ENCODE measurements at places on chromosomes 1 and 21. TPM values are rescaled to one million over a fixed set of nuclear protein-coding genes. Genes with fewer than 3 reads are reported as not detected.
A peak's percentile ranks its signal among the peaks of the same experiment; 100 is the strongest.

GRCh38 chr1:213820362-213821149, 167.2 kb upstream of the PROX1 start:
- DNase-seq: no peak

RIMS3 gene
- polyA plus RNA-seq: 0.11 TPM

DNA sequence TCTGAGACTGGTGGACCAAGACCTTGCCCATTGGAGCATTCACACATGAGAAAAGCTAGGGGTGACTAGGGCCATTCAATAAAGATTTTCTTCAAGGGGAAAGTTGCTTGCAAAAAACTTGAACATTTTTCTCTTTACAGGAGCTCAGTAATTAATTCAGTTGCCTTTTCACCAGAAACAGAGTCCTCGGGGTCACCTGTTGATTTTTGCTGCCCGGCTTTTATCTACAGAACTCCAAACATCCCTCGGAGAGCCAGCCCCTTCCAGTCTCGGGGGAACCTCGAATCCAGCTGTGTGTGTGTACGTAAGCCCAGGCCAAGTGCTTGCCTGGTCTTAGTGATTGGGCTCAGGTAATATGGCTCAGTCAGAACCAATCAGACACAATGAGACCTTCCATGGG, 47.5 kb downstream of the PCNX2 start:
- no peak for DNase-seq

DNA sequence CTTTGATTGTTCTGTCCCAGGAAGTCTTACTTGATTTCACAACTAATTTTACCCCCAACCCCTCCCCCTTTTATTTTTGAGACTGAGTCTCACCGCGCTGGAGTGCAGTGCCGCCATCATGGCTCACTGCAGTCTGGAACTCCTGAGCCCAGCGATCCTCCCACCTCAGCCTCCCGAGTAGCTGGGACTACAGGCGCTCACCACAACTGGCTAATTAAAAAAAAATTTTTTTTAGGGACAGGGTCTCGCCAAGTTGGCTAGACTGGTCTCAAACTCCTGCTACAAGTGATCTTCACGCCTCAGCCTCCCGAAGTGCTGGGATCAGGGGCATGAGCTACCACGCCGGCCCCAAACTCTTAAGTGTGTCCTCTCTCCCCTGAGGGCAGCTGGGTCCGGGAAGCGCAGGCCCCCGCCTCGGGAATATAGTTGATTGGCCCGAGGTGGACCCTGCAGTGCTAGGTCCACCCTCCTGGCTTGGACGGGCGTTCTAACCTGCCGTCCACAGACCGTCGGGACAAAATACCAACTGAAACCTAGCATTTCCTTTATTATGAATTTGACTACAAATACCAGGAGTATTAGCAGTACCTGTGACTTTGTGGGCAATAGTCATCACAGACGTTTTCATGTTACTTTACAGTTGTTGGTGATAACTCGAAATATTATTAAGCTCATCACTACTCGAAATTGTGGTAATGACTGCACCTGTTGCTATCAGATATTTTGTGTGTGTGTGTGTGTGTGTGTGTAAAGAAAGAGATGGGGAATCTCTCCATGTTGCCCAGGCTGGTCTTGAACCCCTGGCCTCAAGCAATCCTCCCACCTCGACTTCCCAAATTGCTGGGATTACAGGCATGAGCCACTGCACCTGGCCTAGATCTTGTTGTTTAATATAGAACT, 642 bp upstream of the PARP1 start:
- no peak for DNase-seq

GRCh38 chr1:85707267-85707989, 805 bp downstream of the ZNHIT6 start:
- DNase-seq: peak; percentile 7

Measured in fibroblast of lung (primary cell).